ENCODE measurements at places on chromosomes 2 and 18.

- no peak for DNase-seq
Measured at GRCh38 chr18:7608174-7608550, 41.0 kb downstream of the PTPRM start.

DNA sequence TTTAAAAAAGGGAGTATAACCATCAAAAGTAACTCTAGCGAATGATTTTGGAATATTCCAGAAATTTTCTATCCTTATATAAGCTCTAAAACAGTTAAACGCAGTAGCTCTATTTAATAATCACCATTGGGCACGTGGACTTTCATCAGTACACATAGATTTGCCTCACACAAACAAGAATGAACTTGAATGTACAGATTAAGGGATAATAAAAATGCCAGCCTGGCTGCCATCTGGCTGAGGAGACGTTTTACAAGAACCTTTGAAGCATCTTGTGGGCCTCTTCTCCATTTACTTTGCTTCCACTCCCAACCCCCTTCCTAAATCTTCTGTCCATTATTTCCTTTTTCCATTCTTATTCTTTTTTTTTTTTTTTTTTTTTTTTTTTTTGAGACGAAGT is 47.2 kb downstream of the AGAP1 start:
- no peak for DNase-seq

GRCh38 chr2:208195531-208195930 is 5.7 kb upstream of the C2orf80 start:
- no peak for DNase-seq

DNA sequence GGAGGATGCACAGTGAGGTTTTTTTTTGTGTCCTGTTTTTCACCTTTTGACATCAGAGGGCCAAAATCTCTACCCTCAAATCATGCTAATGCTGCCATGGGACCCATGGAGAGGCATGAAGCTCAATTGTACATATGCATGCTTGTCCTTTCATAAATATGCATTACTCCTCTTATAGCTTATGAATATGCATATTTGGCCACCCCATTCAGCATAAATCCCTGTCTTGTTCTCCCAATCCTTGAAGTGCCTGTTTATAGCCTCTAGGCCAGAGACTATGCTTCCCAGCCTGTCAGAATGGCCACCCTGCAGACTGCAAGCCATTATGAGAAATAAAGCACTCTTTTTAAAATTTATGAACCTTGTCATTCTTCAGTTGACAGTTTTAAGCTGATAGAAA is 696.4 kb upstream of the ZNF804A start:
- no peak for DNase-seq

DNA sequence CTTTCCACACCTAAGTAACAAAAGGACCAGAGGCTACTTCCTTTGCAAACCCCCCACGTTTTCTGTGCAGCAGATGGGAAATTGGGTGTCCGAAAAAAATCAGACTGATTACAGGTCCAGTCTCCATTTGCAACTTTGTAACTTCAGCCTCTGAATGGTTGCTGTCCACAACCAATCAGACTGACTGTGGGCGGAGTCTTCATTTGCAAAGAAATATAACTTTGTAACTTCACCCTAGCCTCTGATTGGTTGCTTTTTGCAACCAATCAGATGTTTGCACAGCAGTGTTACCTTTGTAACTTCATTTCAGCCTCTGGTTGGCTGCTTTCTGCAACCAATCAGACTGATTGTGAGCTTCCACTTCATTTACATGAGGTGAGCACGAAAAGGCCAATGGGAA is 27.8 kb upstream of the CACNB4 start:
- DNase-seq = no peak

DNA sequence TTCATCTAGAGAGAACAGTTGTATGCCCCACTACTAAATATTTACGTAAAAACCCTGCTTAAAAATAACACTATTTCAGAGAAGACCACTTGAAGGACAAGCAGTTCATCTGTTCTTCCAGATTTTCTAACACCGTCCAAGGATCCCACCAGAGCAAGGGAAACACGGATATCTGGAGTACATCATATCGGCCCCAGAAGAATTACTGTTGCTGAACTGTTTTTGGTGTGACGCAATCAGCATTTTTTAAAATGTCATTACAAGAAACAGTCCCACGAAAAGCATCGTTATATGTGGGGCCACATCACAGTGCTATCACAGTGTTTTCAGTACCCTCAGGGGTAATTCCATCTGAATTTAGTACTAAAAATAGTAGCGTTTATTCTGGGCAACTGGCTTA is 134.5 kb upstream of the PKDCC start:
- no peak for DNase-seq

DNA sequence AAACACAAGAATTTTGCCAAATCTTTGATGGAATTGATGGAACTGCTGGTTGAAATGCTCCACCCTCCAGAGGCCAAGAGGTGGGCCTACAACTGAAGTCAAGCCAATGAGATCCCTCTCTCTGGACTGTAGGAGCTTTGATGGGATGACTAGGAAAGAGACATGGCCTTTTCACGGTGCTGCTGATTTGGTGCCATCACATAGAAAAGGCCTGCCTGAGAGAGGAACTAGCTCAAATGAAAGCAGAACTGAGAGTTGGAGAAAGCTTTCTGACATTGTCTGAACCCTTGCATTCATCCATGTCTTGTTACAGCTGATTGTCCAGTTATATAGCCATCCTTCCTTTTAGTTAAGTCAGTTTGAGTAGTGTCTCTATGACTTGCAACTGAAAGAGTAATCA is 283.8 kb upstream of the LYPD1 start:
- DNase-seq = no peak

DNA sequence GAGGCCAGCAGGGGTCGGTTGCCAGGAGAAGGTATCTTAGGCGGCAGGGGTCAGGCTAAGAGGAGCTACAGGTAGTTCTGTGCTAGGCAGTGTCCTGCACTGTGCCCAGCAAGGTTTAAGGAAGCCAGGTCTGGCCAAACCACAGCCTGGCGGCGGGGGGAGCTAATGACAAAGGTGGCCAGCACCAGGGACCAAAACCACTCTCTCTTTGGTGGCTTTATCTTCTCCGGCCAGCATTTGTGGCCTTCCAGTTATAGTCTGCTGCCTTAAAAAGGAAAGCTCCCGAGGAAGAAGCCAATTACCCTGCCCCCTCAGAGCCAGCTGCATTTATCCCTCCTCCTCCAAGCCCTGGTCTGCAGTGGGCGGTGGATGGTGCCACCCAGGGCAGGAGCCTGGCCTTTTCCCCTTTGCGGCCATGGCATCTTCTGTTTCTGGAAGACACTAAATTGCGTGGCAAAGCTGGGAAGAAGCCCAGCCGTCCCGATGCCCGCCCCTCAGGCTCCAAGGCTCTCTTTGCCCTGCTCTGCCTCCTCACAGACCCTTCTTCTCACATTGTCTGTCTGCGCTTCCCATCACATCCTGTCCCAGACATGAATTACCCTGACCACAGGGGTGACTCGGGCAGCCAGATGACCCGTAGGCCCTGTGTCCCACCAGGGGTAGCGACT is 94.6 kb downstream of the EN1 start:
- DNase-seq = no peak
